GM12878 (cell line): ENCODE measurements at places on chromosomes 12 and 14. TPM values are rescaled to one million over a fixed set of nuclear protein-coding genes. Genes with fewer than 3 reads are reported as not detected.

- no peak for DNase-seq
Measured at GRCh38 chr12:19093218-19093617, 36.3 kb upstream of the PLEKHA5 start.

GRCh38 chr12:91381309-91381804 lies 198.7 kb upstream of the DCN start:
- peak; percentile 20 for DNase-seq

DNA sequence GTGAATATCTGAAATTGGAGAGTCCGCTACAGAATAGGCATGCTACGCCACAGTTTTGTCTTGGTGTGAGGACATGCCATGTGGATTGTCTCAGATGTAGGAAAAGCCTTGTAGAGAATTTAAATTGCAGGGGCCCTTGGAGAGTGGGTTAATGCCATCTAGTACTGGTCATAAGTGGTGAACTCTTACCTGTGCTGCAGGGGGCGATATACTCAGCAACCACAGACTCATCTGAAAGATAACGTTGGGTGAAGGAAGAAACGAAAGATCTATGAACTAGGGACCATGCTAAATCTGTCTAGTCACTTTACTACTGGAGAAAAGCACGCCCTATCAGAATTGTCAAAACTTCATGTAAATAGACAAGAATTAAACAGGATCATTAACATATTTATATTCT lies 33.7 kb upstream of the A2M start:
- no peak for DNase-seq

DNA sequence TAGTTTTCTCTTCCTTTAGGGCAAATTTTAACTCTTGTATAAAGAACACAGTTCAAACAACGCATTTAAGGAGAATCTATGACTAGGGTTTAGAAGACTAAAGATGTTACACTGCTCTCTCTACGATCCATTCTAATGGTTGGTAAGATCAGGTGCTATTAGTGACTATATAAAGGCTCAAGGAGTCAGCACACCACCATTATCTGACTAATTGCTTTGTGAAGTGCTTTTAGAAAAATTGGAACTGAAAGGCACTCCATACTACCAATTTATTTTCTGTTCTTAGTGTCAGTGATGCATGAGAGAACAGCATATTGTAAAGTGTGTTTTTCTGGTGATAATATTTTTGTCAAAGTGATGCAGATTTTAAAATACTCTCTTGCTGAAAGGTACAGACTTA lies 136.8 kb downstream of the SYT1 start:
- DNase-seq = no peak

GRCh38 chr14:55583942-55584468 lies 4.0 kb downstream of the KTN1 start:
- no peak for DNase-seq

DNA sequence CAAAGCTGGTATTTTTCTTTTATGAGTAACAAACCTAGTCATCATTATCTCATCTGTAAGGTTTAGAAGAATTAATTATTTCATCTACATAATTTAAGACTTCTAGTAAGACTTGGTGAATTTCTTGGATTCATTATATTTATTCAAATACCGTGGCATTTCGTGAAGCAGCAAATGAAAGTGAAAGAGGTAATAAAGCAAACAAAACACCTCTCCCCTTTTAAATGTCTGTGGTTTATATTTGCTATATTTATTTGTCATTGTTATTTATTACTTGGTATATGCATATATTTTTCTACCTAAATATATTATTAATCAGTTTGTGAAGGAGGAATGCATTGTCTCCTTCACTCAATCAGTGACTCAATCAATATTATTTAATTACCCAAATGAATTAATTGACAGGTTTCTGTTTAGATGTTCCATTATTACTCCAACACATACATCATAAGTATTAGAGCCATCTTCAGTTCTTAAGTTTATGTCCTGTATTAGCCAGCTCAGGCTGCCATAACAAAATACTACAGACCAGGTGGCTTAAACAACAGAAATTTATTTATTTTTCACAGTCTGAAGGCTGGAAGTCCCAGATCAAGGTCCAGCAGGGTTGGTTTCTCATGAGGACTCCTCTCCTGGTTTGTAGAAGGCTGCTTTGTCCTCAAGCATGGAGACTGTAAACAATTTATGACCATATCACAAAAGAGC lies 6.6 kb downstream of the CFAP54 start:
- DNase-seq = no peak

- no peak for DNase-seq
Measured at GRCh38 chr12:127174881-127175280, 1092.1 kb upstream of the TMEM132C start.

DNA sequence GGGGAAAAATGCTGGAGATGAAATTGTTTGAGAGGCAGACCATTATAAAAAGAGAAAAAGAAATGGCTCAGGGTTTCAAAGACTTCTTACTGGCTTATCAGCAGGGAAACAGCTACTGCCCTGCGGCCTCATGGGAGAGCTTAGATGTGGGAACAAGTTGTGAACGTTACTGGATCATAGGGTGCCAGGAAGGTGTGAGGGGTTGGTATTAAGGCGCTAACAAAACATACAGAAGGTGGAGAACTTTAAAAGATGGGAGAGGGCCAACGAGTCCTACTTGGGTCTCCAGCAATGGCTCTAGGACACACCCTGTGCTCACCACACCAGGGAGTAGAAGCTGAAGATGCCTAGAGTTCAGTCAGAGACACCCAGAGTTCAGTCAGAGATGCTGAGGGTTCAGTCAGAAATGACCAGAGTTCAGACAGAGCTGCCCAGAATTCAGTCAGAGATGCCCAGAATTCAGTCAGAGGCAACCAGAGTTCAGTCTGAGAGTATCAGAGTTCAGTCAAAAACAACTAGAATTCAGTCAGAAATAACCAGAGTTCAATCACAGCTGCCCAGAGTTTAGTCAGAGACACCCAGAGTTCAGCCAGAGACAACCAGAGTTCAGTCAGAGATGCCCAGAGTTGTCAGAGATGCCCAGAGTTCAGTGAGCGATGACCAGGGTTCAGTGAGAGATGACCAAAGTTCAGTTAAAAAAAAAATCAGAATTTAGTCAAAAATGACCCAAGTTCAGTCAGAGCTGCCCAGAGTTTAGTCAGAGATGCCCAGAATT lies 1103.6 kb downstream of the BCL11B start:
- no peak for DNase-seq

GRCh38 chr12:88982694-88983093 lies 369.6 kb downstream of the DUSP6 start:
- no peak for DNase-seq

GRCh38 chr12:126535971-126536370 lies 1470.7 kb downstream of the AACS start:
- DNase-seq = no peak

DNA sequence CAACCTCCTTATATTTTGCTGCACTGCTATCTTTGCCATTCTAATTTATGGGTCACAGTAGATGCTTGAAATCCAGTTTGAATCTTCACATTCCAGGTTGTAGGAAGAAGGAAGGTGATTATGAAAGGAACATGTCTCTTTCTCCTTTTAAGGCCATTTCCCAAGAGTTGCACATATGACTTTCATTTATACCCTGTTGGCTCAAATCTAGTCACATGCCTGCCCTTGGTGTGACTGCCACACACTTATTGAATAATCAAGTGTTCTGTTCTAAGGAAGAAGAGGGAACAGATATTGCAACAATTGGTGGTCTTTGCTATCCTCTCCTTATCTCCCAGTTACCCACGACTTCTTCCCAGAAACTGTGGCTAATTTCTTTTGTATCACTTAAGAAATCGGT lies 404.3 kb downstream of the TMEM117 start:
- DNase-seq = no peak

DNA sequence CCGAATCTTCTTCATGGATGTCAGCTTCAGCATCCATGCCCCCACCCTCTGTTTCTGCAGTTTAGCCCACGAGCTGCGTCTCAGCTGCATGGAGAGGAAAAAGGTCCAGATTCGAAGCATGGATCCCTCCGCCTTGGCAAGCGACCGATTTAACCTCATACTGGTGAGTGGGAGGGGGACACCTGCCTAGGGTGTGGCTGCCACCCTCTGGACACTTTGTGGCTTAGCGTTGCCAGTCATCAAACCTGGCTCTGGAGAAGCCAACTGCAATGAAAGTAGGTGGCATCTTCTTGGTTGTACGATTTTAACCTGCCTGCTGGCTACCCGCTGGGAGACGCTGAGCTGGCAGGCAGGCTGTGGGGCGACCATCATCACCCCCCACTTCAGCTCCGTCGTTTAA lies 16.7 kb downstream of the DCAF4 start:
- no peak for DNase-seq

DNA sequence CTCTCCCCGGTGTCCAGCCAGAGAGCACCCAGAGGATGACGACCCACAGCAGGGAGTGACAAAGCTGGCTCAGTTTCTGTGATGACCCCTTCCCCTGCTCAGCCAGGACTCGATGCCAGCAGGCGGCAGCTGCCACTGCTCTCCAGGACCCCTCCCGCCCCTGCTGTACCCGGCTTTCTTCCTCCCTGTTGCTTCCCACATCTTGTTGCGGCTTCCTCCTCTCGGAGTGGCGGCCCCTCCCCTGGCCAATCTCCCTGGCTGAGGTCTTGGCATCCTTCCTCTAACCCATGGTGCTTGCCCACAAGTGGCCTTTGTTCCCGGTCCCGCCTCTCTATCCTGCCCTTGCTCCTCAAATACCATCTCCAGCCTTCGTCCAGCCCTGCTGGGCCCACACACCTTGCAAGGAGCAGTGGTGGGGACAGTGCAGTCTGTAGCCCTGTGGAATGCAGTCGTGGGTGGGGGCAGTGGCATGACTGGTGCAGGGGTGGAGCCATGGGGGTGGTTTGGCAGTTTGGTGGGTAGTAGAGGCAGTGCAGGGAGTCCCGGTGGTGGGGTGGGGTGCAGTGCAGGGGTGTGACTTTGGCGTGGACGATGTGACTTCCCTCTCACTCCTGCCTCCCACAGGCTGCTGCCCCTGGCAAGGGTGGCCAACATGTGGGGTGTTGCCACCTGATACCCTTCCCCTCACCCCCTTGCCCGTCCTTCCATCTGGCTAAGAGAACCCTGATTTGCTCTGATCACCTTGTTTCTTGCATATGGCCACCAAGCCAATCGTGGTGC lies 16.3 kb upstream of the BEGAIN start:
- DNase-seq = no peak

GRCh38 chr14:94548999-94549985 lies 11.9 kb upstream of the SERPINA4 start:
- DNase-seq = no peak

DNA sequence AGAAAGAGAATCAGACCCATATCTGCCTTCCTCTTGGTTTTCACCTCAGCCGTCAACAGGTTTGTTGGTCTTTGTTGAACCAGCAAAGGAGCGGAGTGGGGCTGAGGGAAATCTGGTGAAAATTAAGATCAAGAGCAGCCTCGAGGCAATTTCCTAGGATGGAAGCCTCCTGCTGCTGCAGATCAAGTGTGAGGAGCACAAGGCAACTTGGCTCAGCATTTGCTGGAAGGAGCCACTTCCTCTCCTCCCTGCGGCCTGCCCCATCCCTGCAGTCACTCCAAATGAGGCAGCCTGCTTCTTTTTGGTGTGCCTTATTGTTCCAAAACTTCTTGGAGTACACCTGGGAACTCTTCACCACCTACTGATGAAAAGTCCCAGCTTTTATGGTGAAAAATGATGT lies 4.9 kb downstream of the TC2N start:
- DNase-seq = no peak

- no peak for DNase-seq
Measured at GRCh38 chr14:32017587-32017986, 59.5 kb upstream of the ARHGAP5 start.

GRCh38 chr14:32650665-32651064 lies 288.0 kb upstream of the NPAS3 start:
- no peak for DNase-seq

DNA sequence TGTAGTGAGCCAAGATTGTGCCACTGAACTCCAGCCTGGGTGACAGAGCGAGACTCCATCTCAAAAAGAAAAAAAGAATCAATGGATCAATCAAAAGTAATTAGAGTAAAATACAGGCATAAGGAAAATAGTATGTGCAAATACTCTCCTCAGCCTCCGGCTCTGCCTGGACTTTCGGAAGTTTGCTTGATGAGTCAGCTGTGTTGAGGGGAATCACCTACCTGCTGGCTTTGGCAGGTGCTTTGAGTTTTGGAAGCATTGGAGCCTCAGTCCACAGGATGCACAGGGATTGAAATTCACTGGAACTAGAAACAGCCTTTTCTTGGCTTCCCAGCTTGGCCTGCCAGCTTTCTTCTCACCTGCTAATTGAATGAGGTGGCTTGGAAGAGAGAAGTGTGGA lies 268.2 kb downstream of the PCNX1 start:
- no peak for DNase-seq

- no peak for DNase-seq
Measured at GRCh38 chr12:21528953-21529352, 2.9 kb downstream of the SPX start.

DNA sequence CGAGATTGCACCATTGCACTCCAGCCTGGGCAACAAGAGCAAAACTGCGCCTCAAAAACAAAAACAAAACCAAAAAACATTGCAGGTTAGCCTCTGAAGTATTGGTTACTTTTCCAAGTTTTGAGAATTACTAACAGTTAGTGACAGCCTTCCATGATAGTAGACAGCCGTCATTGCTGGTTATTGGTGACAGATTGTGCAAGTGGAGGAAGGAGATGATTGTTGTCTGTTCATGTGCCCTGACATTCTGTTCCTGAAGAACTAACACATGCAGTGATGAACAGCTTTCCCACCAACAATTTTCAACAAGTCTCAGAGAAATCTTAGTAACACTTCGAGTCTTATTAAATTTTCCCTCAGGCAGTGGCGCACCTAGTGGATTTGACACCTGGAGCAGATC lies 89.3 kb upstream of the NAP1L1 start:
- no peak for DNase-seq

DNA sequence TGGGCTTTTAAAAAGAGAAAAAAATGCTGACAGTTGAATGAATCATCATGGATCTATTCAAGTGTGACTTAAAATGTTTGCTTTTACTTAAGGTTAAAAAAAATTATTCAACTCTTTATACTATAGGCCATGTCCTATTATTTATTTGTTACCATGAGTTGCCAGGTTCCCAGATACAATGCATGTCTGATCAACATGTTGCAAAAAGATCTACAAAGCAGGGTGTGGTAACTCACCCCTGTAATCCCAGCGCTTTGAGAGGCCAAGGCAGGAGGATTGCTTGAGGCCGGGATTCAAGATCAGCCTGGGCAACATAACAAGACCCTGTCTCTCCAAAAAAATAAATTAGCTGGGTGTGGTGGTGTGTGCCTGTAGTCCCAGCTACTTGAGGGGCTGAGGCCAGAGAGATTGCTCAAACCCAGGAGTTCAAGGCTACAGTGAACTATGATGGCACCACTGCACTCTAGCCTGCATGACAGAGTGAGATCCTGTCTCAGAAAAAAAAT lies 460.8 kb downstream of the BCAT1 start:
- DNase-seq = no peak

Gene SLC17A8
- total RNA-seq = not detected in 2 replicates

Gene TTC9
- 10.4 and 10.5 TPM in 2 replicates for total RNA-seq

Gene PTPRO
- 2.4 and 4.3 TPM in 2 replicates for total RNA-seq

Gene HOXC13
- not detected in 2 replicates for total RNA-seq

Gene ANKRD33
- not detected in 2 replicates for total RNA-seq

Gene DNAH10
- total RNA-seq = 0.18 and 0.53 TPM in 2 replicates

Gene KRT77
- total RNA-seq = not detected in 2 replicates

Gene STYK1
- total RNA-seq = 0.48 and 1.0 TPM in 2 replicates

Gene NEUROD4
- total RNA-seq = not detected in 2 replicates
